Activated T-helper 17 cell treated with anti-CD3 and anti-CD28 coated beads, Interleukin-2, amount 50 U/mL, for 72 hours (primary cell): ENCODE measurements at places on chromosomes 7 and 10. TPM values are rescaled to one million over a fixed set of nuclear protein-coding genes. Genes with fewer than 3 reads are reported as not detected.
A peak's percentile ranks its signal among the peaks of the same experiment; 100 is the strongest.

- ATAC-seq = peak; percentile 82
These were observed 55.2 kb downstream of the EGFR start for GRCh38 chr7:55073976-55074528.

- ATAC-seq = no peak
These were observed 32.1 kb upstream of the CCSER2 start for GRCh38 chr10:84296091-84296981.

Gene COL28A1
- total RNA-seq = 0.13 TPM

GRCh38 chr10:99926925-99927720 lies 82.6 kb downstream of the DNMBP start:
- ATAC-seq = no peak

GRCh38 chr10:132113206-132113605 lies 47.5 kb downstream of the JAKMIP3 start:
- ATAC-seq = no peak

DNA sequence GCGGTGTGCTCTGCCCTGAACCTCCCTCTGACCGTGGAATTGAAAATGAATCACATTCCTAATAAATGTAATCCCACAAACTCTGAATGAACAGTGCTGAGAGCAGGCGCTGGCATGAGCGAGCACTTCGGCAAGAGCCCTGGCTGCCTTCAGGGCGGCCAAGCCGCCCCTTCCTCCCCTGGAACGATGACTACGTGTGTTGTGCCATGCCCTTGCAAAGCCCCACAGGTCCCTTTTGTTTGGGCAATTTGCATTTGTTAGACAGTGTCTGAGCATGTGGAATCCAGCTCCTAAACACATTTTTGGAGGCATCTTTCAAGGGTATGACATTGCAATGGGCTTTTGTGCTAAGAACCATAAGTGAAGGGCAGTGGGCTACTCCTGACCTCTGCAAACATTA lies 95.6 kb upstream of the MKI67 start:
- ATAC-seq = no peak

DNA sequence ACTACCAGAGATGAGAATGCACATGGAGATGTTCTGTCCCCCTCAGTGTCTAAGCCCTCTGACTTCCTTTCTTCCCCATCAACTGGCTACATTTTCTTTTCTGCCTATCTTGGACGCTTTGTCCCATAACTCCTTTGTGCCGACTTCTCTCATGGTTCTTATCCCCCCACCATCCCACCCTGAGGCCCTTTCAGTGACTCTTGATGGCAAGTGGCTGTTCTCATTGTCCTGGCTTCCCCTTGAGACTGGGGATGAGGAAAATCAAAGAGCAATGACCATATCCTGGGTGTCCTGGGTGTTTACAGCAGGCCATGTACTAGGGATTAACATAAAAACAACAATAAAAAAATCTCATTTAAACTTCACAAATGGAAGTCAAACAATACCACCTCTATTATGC lies 18.8 kb upstream of the GGCT start:
- no peak for ATAC-seq

- ATAC-seq = no peak
These were observed 259.5 kb upstream of the LRRN3 start for GRCh38 chr7:110831419-110831818.

- ATAC-seq = no peak
These were observed 223.7 kb downstream of the MAD1L1 start for GRCh38 chr7:2008936-2009540.

DNA sequence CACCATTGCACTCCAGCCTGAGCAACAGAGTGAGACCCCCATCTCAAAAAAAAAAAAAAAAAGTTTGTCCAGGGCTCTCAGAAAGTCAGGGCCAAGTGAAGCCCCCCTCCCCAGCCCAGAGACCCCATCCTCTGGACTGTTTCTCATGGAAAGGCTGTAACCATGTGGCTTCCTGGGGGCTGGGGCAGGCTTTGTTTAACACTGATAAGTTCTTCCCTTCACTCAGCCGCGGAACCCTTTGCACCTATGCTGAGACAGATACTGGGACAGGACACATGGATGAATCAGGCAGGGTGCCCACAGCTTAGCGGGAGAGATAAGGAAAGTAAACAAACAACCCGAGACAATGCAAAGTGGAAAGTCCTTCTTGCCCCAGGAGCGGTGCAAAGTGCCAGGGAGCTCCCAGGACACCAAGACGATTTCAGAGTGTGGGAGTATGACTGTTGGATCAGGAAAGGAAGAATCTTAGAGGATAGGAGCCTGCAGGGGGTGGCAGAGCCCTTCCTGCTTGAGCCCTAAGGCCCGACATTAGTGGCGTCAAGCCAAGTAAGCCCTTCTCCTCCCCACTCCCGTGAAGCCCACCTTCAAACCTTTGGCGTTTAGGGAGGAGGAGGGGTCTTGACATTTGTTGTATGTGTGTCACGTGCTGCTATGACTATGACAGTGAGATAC lies 11.6 kb downstream of the MLXIPL start:
- ATAC-seq = no peak

Gene LIPK
- total RNA-seq = not detected

- no peak for ATAC-seq
These were observed 51.4 kb upstream of the PDCD4 start for GRCh38 chr10:110820321-110820814.

DNA sequence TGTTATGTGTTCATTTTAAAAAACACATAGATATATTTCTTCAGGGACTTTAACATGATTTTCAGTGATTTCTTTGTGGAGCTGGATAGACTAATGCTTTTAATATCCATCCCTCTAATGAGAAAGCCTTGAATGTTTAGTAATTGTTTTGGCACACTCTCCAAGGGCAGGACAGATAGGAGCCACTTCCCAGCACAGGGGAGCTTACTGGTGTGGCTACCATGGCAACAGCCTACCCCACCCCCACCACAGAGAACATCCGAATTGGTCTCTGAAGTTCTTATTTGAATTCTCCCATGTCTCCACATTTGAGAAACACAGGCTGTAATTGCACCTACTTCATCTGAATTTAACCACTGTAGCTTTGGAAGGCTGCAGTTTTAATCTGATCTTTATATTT lies 87.7 kb downstream of the PRKG1 start:
- ATAC-seq = no peak

Gene GAD2
- not detected for total RNA-seq

GRCh38 chr7:154699417-154699816 lies 303.5 kb downstream of the PAXIP1 start:
- peak; percentile 23 for ATAC-seq

- peak; percentile 60 for ATAC-seq
These were observed at the start of gene SNX10 for GRCh38 chr7:26291699-26292538. SNX10 (plus strand) TSS chr7:26291862; CDS start chr7:26346443, 54,581 bp downstream.

GRCh38 chr7:83599131-83599530 lies 49.8 kb downstream of the SEMA3E start:
- no peak for ATAC-seq

DNA sequence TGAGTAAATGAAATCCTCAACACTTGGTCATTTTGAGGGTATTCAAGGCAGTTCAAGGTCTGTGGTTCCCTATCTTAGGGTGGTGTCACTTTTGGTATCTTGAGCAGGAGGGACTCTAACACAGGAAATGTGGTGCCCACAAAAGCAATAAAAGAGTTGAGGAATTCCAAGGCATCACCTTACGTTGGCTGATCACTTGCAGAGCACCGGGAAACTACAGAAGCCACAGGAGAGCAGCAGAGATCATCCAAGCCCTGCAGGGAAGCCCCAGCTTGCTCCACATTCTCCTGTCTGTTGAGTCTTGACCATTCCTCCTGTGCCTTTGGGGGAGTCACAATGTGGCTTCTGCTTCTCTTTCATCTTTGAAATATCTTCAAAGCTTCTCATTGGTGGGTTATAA lies 565.8 kb upstream of the ADARB2 start:
- ATAC-seq = no peak

GRCh38 chr10:121774404-121774803 lies 153.4 kb downstream of the ATE1 start:
- no peak for ATAC-seq

DNA sequence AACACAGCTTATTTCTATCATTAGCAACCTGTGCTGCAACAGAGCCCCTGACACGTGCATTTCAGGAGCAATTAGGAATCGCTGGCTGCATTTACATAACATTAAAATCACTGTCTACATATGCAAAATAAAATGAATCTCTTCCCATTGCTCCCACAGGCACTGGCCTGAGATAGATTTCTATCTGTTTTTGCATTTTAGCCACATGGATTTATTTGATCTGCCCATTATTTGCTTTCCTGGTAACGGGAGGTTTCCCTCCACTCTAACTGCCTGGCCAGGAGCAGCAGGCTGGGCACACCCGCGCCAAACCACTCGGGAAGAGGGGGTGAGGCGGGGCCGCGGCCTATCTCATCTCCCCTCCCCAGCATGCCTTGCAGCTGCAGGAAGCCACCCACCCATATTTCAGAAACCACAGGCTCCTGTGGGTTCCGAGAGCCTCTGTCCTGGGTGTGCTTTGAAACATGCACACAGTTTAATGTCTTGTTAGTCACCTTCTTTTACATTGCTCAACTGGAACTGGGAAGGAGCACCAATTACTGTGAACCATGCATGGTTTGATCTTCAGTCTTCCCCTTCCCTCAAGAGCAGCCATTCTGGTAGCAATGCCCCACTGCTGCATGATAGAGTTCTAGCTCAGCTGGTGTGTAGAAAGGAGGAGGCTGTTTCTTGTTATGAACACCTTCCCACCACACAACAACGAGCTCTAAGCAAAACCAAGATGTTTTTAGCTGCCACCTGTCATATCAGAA lies 37.7 kb upstream of the IKZF1 start:
- peak; percentile 75 for ATAC-seq

DNA sequence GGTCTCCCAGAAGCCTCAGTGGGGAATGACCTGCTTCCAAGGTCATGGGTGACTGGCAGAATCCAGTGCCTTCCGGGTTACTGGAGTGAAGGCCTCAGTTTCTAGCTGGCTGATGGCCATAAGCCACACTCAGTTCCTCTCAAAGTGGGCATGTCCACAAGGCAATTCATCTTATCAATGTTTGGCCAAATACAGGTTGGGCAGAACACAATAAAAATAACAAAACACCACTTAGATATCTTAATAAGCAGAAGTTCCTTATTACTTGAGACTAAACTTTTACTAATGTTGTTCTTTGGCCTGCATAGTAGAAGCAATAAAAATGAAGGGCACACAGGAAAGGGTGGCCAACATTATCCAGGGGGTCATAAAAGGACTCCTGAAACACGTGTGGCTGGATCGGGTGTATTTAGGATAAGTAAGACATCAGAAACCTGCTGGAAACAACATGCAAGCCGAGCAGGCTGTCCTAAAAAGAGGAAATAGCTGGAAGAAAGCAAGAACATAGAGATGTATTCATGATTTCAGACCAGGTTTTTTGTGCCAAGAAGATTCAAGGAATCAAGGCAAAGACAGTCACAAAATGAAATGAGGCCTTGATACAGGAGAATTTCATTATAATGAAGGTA lies 19.6 kb upstream of the AKR1C2 start:
- no peak for ATAC-seq

GRCh38 chr7:43877968-43878864 lies 8.9 kb upstream of the MRPS24 start:
- no peak for ATAC-seq

DNA sequence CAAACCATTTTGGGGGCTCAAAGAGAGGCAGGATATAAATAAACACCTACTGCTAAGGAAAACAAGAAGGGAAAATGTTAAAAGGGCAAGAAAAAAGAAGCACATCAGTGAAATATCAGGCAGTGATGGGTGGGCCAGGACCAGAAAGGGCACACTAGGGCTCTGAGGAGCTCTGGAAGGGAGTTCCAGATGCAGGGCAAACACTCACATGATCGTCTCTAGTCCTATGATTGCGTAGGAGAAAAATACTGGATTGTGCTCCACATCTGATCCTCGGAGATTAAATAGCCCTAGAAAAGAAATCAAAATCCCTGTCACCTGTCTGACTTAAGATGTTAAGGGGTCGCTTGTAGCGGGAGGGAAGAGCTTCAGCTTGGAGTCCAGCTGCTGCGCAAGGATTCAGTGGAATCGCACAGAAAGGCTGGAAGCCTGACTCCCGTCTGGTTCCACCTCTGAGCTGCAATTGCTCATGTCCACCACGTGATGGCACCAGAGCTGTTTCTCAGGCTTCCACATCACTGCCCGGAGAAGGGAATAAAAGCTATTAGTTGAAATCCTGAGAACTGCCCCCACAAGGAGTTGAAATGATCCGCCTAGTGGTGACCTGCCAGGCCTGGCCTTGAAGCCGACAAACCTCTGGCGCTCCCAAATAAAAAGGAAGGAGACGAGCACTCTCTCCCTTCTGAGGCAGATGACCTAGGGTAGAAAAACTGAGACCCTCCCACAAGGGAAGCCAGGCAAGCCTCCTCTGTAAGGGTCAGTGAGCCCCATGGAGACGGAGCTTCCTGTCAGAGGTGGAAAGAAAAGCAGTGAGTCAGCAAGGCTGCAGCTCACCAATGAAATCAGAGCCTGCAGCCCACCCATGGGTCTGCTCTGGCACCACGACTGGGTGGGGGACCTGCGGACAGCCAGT lies 39.2 kb downstream of the XPNPEP1 start:
- peak; percentile 49 for ATAC-seq

Gene FAM180A
- not detected for total RNA-seq

Gene HABP2
- not detected for total RNA-seq

DNA sequence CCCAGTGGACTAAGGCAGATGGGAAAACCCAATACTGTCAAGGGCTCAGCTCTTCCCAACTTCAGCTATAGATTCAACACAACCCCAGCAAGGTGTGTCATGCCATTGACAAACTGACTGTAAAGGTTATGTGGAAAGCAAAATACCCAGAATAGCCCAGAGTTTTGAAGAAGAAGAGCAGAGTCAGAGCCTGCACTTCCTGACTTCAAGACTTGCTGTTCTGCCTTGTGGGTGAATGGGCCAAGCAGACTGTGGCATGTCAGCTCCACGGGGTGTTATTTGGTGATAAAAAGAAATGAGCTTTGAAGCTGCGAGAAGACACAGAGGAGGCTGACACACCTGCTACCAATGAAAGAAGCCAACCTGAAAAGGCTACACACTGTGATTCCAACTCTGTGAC lies 89.7 kb downstream of the NKX6-2 start:
- peak; percentile 63 for ATAC-seq

DNA sequence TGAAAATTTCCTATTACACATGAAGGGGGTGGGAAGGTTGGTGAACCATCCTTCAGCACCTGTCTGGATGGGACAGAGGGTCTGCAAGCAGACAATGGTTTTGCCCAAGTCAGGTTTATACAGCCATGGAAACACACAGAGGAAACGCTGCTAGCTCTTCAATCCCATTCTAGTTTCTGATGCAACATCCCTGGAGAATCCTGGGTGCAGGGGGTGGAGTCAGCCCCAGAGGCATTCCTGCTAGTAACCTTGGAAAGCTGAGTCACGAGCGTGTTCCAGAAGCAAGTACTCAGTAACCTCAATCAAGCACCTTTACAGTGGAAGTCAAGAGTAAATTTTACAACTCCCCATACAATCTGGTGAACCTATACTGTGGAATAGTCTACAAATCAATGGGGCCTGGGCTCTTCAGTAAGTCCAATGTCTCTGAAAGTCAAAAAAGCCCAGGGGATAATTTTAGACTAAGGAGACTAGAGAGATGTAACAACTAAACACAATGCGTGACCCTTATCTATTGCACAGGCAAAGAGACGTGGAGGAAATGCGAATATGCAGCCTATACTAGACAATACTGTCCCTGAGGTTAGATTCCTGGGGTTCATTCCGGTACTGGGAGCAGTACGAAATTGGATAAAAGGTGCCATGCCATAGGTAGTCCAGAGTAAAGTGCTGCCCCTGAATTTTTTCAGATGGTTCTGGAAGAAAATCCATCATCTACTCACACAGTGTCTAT lies 95.4 kb downstream of the ZRANB1 start:
- no peak for ATAC-seq
